CD4-positive, CD25-positive, alpha-beta regulatory T cell (primary cell): ENCODE measurements at places on chromosomes 1 and 21. TPM values are rescaled to one million over a fixed set of nuclear protein-coding genes. Genes with fewer than 3 reads are reported as not detected.
A peak's percentile ranks its signal among the peaks of the same experiment; 100 is the strongest.

- H3K4me3 ChIP-seq = no peak overlapping the region
- no peak overlapping the region for H3K27ac ChIP-seq
- DNase-seq = no peak
- H3K27me3 ChIP-seq = no peaks in the 10 kb centered on the region
These were observed 66.5 kb upstream of the GADD45A start for GRCh38 chr1:67618285-67619018.

GRCh38 chr1:246355411-246356230, 151.5 kb downstream of the SMYD3 start:
- H3K36me3 ChIP-seq = no peaks in the 10 kb centered on the region
- no peaks in the 10 kb centered on the region for H3K4me1 ChIP-seq
- no peak overlapping the region for H3K4me3 ChIP-seq
- H3K27me3 ChIP-seq = no peaks in the 10 kb centered on the region
- H3K27ac ChIP-seq = no peak overlapping the region
- no peak for DNase-seq

- H3K4me1 ChIP-seq = no peaks in the 10 kb centered on the region
- H3K27ac ChIP-seq = no peak overlapping the region
These were observed 325.3 kb downstream of the PTBP2 start for GRCh38 chr1:97046765-97047420.

GRCh38 chr1:240575981-240576662, 35.8 kb downstream of the GREM2 start:
- H3K27me3 ChIP-seq = no peaks in the 10 kb centered on the region
- no peak overlapping the region for H3K27ac ChIP-seq
- DNase-seq = no peak
- peak overlapping the region; percentile 61 for H3K4me3 ChIP-seq
- no peaks in the 10 kb centered on the region for H3K36me3 ChIP-seq
- H3K4me1 ChIP-seq = no peaks in the 10 kb centered on the region

GRCh38 chr1:209659909-209660308, 7.7 kb upstream of the LAMB3 start:
- no peaks in the 10 kb centered on the region for H3K4me1 ChIP-seq
- no peaks in the 10 kb centered on the region for H3K36me3 ChIP-seq
- no peak overlapping the region for H3K4me3 ChIP-seq
- H3K27me3 ChIP-seq = no peaks in the 10 kb centered on the region
- no peak overlapping the region for H3K27ac ChIP-seq

- no peaks in the 10 kb centered on the region for H3K36me3 ChIP-seq
- no peak overlapping the region for H3K27ac ChIP-seq
- no peak for DNase-seq
These were observed 58.2 kb downstream of the FNBP1L start for GRCh38 chr1:93506126-93506525.

- H3K27ac ChIP-seq = no peak overlapping the region
- DNase-seq = no peak
- H3K36me3 ChIP-seq = no peaks in the 10 kb centered on the region
- H3K4me1 ChIP-seq = no peaks in the 10 kb centered on the region
- H3K4me3 ChIP-seq = no peak overlapping the region
These were observed 197.0 kb upstream of the UBE2U start for GRCh38 chr1:64006276-64007051.

USP24 gene
- 60.9 TPM for total RNA-seq

CRYZL1 gene
- 35.7 TPM for total RNA-seq
